ENCODE measurements at places on chromosomes 12 and 14. TPM values are rescaled to one million over a fixed set of nuclear protein-coding genes. Genes with fewer than 3 reads are reported as not detected.

GPX2 gene
- polyA plus RNA-seq, result 20.3 TPM

OR5AU1 gene
- 0.05 TPM for polyA plus RNA-seq

DNA sequence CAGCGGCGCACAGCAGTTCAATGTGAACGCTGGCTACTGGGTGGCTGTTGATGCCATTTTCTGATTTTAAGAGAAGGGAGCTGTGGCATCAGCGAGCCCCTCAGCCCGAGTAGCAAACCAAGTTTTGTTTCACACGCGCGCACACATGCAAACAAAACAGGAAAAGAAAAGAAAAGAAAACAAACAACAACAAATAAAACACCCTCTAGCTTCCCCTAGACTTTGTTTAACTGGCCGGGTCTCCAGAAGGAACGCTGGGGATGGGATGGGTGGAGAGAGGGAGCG lies 540 bp downstream of the PAX9 start:
- H3K4me1 ChIP-seq, result peaks cover 6% of the 10 kb centered on the region
- no peak for DNase-seq
- H3K36me3 ChIP-seq, result no peaks in the 10 kb centered on the region
- H3K27me3 ChIP-seq, result peaks cover 94% of the 10 kb centered on the region
- H3K27ac ChIP-seq, result peak overlapping the region; percentile 32

GRCh38 chr12:1644534-1645438 lies 15.8 kb downstream of the WNT5B start:
- no peaks in the 10 kb centered on the region for H3K36me3 ChIP-seq
- no peak overlapping the region for H3K4me3 ChIP-seq
- H3K27me3 ChIP-seq, result no peaks in the 10 kb centered on the region
- H3K4me1 ChIP-seq, result peaks cover 31% of the 10 kb centered on the region

DNA sequence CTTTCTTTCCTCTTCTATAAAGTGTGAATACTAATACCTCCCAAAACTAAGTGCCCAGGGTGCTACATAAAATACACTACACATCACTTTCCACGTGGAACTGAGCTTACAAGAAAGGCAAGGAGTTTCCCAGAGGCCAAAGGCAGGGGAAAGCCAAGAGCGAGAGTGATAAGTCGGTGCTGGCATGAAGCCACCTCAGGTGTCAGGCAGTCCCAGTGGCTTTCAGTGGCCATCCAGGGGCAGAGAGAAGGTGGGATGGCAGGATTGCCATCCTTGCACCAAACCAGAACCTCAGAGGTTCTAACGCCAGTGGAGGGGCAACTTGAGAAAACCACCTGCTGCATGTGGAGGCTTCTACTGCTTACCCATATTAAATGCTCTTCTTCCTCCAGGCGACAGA lies 79.7 kb upstream of the DIO3 start:
- H3K4me1 ChIP-seq, result no peaks in the 10 kb centered on the region
- H3K36me3 ChIP-seq, result no peaks in the 10 kb centered on the region
- no peaks in the 10 kb centered on the region for H3K27me3 ChIP-seq
- H3K4me3 ChIP-seq, result no peak overlapping the region
- H3K27ac ChIP-seq, result no peak overlapping the region
- DNase-seq, result no peak

DNA sequence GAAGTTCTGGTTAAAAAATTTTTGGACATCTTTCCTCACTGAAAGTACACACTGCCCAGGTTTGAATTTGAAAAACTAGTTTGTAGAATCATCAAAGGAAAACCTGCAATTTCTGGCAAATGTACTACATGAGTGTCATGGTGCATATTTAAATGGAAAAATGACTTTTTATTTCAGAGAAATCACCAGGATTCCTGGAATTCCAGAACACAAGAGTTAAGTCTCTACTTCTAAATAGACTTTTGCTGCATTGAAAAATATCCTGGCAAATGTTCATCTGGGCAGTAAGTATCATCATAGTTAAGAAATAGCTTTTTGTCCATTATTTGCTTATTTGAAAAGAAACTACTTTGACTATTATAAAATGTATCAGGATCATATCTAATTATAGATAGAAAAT lies 275.1 kb downstream of the PRKD1 start:
- no peak for DNase-seq
- no peak overlapping the region for H3K4me3 ChIP-seq
- H3K27me3 ChIP-seq, result no peaks in the 10 kb centered on the region
- no peak overlapping the region for H3K27ac ChIP-seq
- no peaks in the 10 kb centered on the region for H3K4me1 ChIP-seq

GRCh38 chr12:24911271-24911791 lies 37.6 kb downstream of the BCAT1 start:
- no peaks in the 10 kb centered on the region for H3K27me3 ChIP-seq
- DNase-seq, result no peak
- no peak overlapping the region for H3K4me3 ChIP-seq
- H3K4me1 ChIP-seq, result no peaks in the 10 kb centered on the region

GRCh38 chr14:76917158-76917596 lies 91.0 kb downstream of the LRRC74A start:
- H3K27me3 ChIP-seq, result no peaks in the 10 kb centered on the region
- no peak for DNase-seq
- no peak overlapping the region for H3K4me3 ChIP-seq
- peaks cover 55% of the 10 kb centered on the region for H3K4me1 ChIP-seq

DNA sequence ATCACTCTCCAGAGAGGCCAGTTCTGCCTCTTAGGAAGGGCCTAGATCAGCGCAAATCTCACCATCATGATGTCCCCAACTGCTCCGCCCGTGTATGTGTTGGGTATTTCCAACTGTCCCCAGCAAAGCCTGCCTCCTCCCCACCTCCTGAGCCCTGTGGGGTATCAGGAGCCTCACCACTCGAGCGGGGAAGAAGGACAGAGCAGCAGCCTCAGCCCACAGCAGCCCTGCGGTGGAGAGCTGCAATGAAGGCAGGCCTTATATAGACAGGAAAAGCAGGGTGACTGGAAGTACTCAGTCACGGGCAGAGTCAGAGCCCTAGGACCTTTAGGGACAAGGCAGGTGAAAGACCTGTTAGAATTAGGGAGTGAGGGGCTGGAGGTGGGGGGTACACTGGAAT lies 358.2 kb downstream of the CACNA1C start:
- no peaks in the 10 kb centered on the region for H3K27me3 ChIP-seq
- no peaks in the 10 kb centered on the region for H3K4me1 ChIP-seq
- no peak for DNase-seq
- H3K27ac ChIP-seq, result no peak overlapping the region
- H3K4me3 ChIP-seq, result no peak overlapping the region

DNA sequence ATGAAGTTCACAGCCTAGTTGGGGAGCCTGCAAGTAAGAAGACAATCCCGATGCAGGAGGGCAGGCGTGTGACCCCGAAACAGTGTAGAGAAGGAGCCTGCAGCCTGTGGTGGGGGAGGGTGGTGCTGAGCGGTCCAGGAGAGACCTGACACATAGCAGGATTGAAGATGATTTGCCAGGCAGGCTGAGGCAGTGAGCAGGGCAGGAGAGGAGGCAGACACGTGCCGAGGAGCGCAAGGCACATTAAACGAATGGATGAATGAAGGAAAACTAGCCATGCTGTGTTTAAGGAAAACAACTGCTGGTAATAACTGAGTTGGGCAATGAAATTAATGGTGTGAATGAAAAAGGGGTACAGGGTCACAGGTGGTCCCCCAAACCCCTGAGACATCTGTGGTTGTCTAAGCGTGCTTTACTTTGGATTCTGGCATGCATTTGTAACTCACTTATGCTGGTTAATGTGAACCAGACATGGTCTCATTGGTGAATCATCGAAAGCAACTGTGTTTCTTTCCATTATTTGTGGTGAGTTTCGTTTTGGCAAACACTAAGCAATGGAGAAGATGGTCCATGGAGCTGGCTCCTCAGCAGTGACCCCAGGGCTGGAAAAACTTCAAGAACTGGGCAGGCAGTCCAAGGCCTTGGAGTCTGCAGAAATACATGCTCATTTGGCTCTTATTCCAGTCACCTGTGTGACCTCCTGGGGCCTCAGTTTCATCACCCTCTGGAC lies 96.9 kb upstream of the EVL start:
- DNase-seq, result no peak
- no peaks in the 10 kb centered on the region for H3K36me3 ChIP-seq
- H3K27ac ChIP-seq, result no peak overlapping the region
- H3K27me3 ChIP-seq, result peaks cover 7% of the 10 kb centered on the region
- H3K4me3 ChIP-seq, result no peak overlapping the region
- no peaks in the 10 kb centered on the region for H3K4me1 ChIP-seq

Data from thymus (tissue), 14 donors.